Hair follicle dermal papilla cell (primary cell): ENCODE measurements at places on chromosomes 1 and 21. TPM values are rescaled to one million over a fixed set of nuclear protein-coding genes. Genes with fewer than 3 reads are reported as not detected.

Gene ILDR2
- not detected in 2 replicates for total RNA-seq

Gene TENT5C
- total RNA-seq, result 0.49 and 0.61 TPM in 2 replicates

Gene FBXO2
- total RNA-seq, result 1.8 and 2.4 TPM in 2 replicates

Gene SLAMF7
- not detected in 2 replicates for total RNA-seq
